ENCODE measurements at places on chromosomes 12 and 14.
A peak's percentile ranks its signal among the peaks of the same experiment; 100 is the strongest.

GRCh38 chr12:109762673-109763191 is 49.1 kb downstream of the FAM222A start:
- no peak for DNase-seq

DNA sequence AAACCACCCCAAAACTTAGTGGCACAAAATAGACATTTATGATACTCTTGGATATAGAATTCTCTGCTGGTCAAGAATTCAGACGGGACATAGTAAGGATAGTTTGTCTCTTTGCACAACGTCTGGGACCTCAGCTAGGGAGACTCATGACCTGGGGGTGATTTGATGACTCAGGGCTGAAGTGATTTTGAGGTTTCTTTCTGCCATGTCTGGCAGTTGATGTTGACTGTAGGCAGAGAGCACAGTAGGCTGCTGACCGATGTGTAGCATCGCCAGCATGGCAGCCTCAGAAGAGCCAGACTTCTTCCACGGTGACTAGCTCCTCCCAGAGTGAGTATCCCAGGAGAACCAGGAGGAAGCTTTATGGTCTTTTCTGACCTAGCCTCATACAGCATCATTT is 88.9 kb upstream of the FRMD6 start:
- no peak for DNase-seq

GRCh38 chr12:92574051-92574783 is 128.6 kb upstream of the PLEKHG7 start:
- DNase-seq: peak; percentile 2

GRCh38 chr12:124191024-124191359 is 103.9 kb upstream of the RFLNA start:
- DNase-seq: no peak

DNA sequence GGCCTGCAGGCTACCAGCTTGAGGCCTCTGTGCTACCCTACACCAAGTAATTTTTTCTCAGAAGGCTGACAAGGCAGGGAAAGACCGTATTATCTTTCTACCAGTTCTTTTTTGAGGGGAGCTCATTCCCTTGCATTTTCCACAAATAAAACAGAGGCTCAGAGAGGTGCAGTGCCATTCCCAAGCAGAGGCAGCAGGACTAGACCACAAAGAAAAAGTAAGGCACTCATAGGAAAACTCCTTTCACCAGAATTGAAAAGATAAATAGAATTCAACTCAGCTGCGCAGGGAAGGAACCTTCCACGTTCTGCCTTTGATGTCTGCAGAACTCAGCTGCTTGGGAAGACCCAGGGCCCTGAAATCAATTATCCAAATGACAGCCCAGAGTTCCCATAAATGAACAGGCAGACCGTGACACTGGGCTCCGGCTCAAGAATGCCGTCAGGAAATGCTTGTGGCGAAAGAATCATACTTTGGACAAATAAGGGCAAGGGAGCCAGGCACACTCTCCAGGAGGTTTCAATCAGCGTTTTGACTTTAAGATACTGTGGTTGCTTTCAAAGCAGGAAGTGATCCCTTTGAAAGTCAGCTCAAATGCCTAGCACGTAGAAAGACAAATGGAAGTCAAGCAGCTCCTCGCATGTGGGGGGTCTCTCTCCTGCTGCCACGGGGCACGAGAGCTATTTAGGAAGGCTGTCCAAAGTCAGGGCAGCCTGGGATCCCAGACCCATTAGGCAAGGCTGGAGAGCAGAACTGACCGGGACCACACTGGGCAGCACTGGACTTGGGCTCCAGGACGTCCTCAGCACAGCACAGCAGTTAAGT is 14.0 kb downstream of the KCTD10 start:
- no peak for DNase-seq

Data from NCI-H1930 (cell line).